ENCODE measurements at places on chromosomes 6 and 20.

DNA sequence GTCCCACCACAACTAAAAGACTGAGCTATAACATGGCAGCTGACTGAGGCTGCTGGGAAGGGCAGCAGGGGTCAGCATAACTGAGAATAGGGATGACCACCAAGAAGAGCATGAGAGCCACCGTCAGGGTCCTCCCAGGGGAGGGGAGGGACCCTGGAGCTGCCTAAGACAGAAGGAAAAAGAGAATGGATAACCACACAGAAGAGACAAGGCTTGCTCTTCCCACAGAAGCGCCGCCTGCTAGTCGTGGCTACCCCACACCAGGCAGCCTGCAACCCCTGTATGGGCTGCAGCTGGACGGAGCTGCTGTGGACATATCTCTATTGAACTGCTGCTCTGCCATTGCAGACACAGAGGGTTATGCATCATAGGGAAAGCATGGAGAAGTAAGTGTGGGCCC is 132.0 kb upstream of the CHD6 start:
- no peak for DNase-seq

GRCh38 chr6:3808199-3808598 is 41.0 kb upstream of the FAM50B start:
- DNase-seq: no peak

DNA sequence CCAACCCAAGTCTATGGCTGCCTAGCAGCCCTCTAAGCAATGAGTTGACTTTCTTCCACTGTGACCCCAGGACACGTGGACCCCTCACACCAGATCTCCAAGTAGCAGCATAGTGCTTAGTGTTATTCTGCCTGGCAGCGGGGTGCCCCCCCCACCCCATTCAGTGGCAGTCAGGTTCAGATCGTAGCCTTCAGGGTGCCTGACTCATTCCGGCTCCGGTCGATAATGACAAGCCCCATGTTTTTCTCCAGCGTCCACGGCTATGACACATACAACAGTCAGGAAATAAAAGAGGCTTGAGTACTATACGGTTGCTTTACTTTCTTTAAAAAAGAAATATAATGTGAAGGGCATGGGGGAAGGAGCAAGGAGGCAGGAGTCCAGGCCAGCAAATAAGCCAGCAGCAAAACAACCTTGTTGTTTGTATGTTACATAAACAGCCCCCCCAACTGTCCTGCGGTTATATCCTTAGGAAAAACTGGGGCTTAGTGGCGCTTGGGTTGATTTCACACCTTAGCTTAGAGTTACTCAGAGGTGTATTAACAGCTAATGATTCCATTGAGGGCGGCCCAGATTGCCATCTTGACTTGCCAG is 23.1 kb downstream of the GNAS start:
- no peak for DNase-seq

GRCh38 chr20:9660236-9660868 is 146.0 kb downstream of the LAMP5 start:
- no peak for DNase-seq

DNA sequence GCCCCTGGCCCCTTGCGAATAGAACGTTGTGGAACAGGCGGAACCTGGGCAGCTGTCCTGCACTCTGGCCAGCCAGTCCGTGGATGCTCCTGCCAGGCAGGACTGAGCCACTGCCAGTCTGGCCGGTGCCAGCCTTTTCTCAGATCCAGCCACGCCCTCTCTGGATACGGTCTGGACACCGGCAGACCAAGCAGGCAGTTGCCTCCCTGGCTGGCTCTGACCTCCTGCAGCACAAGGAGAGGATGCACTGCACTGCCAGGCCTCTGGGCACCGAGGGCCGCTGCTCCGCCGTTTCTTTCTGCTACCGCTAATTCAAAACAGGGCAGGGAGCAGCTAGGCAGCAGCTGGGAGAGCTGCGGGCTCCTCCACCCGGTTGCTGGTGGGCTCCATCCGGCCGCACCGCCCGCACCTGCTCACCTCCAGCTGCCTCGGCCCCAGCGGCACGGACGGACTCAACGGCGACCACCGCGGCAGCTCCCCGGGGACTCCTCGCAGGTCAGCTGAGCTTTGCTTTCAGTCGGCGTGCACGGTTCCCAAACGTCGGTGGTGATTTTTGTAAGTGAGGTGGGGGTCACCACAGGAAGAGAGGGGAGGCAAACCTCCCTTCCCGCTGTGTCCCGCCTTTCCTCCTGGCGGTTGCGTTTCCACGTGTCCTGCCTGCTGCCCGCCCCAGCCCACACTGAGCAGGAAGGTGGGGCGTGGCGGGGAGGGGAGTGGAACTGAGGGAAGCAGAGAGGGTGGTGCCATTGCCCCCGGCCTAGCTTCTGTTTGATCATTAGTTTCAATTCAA is 30.3 kb upstream of the AFDN start:
- DNase-seq: no peak

- no peak for DNase-seq
Observed at GRCh38 chr20:17438436-17439039, 92.6 kb downstream of the BFSP1 start.
